Stimulated activated CD8-positive, alpha-beta memory T cell treated with anti-CD3 and anti-CD28 coated beads, Interleukin-15, amount 100 ng/mL, for 48 hours (primary cell): ENCODE measurements at places on chromosomes 4 and X.

DNA sequence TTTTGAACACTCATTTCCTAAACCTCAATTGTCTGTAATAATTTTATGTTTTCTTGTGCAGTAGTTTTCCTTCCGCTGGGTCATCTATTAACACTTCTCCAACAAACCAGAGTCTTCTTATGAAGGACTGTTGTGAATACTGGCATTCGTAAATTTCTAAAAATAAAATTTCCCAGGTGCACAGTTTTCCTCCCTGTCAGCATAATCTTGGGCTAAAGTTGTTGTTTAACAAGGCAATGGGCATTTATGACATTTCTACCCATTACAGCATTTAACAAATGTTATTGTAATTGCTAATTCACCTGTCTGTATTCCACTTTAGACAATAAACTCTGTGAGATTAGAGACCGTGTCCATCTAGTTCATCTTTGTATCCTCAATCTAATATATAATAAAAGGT, 1.2 kb downstream of the SCFD2 start:
- DNase-seq: no peak

DNA sequence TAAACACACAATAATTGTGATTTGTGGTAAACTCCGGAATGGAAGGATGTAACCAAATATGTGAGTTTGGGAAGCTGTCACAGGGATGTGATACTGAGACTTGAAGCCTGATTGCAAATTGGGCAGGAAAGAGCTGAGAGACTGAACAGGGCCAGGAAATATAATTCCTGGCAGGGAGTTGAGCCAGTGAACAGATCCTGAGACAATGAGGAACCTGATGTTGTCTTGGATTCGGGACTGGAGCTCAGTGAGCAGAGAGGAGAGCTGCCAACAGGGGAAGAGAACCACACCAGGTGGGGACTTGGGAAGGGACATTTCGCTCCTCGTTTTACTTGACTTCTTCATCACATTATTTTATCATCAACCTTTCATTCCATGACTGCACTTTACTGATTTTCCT, 386.0 kb downstream of the TLL1 start:
- DNase-seq: no peak

DNA sequence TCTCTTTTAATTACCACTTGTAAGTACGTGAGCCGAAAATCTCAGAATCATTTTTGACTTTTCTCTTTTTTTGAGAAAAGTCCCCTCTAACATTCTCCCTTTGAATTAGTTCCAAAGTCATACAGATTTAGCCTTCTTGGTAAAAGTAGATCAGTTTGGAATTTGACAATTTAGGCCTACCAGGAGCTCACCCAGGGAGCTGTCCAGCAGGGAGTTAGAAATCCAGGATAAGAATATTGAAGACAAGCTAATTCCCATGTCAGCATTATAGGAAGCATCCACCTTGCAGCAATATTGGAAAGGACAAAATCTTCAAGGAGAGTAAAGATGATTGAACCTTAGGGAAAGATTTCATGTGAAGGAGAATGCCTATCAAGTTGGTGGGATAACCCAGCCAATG, 352.2 kb upstream of the CPEB2 start:
- DNase-seq: no peak

DNA sequence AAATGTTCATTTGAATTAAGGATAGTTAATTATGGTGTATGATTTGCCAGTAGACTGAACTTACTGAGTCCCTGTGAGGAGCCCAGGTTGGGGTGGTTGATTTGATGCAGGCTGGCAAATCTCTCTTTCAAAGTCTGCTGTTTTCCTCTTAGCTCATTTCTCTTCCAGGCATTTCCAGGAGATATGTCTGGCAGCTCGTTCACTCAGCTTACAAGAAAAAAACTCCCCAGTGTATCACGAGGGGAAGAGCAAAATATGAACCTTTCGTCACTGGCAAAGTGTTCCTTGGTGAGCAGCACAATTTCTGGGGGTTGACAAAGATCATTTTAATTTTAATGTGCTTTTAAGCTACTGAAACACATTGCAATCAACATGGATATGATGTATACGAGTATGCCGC, 244.2 kb downstream of the CBLL2 start:
- DNase-seq: no peak

- no peak for DNase-seq
These were observed 90.8 kb downstream of the AFF1 start for GRCh38 chr4:87025614-87026041.
